Naive thymus-derived CD8-positive, alpha-beta T cell (primary cell): ENCODE measurements at places on chromosomes 13 and 19. TPM values are rescaled to one million over a fixed set of nuclear protein-coding genes. Genes with fewer than 3 reads are reported as not detected.

GRCh38 chr13:71967990-71968389 lies 101.0 kb upstream of the DACH1 start:
- DNase-seq, result no peak

Gene DEDD2
- 117 TPM for polyA plus RNA-seq

- DNase-seq, result peak; percentile 48
These were observed 50.3 kb upstream of the SIN3B start for GRCh38 chr19:16778796-16779411.

Gene LHFPL6
- polyA plus RNA-seq, result not detected

Gene SHANK1
- 0.96 TPM for polyA plus RNA-seq

Gene RGL3
- polyA plus RNA-seq, result not detected

DNA sequence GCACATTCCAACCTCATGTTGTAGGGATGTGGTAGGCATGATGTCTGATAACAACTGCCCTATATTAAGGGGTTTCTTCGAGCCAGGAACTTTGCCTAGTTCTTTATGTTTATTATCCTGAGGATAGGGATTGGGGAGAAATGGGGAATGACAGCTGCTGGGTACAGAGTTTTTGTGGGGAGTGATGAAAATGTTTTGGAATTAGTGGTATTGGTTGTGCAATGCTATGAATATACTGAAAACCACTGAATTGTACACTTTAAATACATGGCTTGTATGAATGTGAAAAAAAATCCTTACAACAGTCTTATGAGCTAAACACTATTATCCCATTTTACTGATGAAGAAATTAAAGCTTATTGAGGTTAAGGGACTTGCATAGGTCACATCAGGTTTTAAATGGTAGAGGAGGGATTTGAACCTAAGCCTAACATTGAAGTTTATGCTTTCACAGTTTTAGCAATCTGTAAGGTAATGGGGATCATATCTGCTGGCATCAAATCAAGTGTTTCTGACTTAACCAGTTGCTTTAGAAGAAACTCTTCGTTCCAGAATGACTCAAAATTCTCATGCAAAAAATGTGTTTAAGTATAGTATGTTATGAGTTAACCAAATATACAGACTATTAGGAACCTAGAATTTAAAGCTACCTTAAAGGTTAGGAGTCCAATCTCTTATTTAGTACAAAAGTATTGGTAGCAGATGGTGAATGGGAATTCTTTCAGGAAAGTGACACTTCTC lies 61.4 kb downstream of the ERCC5 start:
- DNase-seq, result no peak

GRCh38 chr13:35836446-35836845 lies 294.7 kb downstream of the DCLK1 start:
- DNase-seq, result no peak

GRCh38 chr13:44685641-44686040 lies 109.5 kb upstream of the TSC22D1 start:
- DNase-seq, result no peak

Gene ADAMTS10
- 2.0 TPM for polyA plus RNA-seq

Gene RFXAP
- polyA plus RNA-seq, result 3.3 TPM

- DNase-seq, result no peak
These were observed 12.3 kb upstream of the C1QTNF9B start for GRCh38 chr13:23909606-23910005.

- no peak for DNase-seq
These were observed 22.4 kb downstream of the NAXD start for GRCh38 chr13:110637747-110638146.

DNA sequence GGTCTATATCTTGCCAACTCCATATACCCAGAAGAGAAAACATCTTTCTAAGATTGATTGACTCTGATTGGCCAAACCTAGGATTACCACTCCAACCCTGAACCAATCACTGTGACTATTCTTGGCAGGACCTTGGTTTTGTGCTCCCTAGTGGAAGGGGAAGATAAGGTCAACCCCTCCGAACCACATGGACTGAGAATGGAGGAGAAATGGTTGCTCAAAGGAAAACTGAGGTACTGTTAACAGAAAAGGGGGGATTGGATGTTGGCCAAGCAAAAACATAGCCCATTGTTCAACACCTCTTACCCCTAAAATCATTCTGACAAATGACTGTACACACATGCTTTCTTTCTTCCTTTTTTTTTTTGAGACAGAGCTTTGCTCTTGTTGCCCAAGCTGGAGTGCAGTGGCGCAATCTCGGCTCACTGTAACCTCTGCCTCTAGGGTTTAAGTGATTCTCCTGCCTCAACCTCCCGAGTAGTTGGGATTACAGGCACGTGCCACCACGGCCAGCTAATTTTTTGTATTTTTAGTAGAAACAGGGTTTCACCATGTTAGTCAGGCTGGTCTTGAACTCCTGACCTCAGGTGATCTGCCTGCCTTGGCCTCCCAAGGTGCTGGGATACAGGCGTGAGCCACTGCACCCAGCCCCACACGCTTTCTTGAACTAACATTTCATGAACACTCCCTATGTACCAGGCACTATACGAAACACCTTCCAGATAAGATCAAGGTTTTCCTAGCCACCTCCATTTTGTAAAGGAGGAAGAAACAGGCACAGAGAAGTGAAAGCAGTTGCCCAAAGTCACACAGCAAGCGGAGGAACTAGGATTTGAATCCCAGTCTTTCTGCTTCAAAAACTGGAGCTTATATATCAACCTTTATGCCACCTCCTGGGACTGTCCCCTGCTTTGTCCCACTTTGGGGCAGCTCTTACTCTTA lies 6.5 kb downstream of the MEIOSIN start:
- DNase-seq, result no peak

DNA sequence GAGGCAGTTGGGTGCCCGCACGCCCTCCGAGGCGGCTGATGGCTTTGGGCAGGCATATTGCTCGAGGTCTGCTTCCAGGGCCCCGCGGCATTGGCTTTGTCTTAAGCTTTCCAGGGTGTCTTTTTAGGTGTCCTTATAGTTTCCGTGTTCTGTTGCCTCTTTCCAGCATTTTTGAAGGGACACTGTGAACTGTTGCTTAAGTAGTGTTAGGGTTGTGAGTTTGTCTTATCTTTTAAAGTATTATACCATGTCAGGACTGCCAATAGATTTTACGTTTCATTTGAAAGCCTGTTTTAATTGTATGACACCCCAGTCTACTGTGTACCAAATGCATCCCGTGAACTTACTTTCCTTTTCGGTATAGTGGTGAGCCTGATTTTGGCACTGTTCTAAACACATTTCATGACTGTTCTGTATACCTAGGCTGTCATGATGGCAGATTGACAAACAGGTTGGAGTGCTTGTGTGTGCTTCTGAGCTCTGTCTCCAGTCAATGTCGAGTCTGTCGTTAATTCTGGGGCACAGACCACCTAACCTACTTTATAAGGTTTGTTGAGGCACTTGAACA lies 656 bp downstream of the PCCA start:
- DNase-seq, result no peak

Gene ACP7
- polyA plus RNA-seq, result not detected
